Small intestine (tissue), 16 donors: ENCODE measurements at places on chromosomes 1 and 21. TPM values are rescaled to one million over a fixed set of nuclear protein-coding genes. Genes with fewer than 3 reads are reported as not detected.

DPM3 gene
- 261 TPM for polyA plus RNA-seq

CELA2B gene
- not detected for polyA plus RNA-seq

INSRR gene
- polyA plus RNA-seq = 0.01 TPM

TMEM200B gene
- not detected for polyA plus RNA-seq

BACE2 gene
- 14.1 TPM for polyA plus RNA-seq

DYNLT5 gene
- 0.39 TPM for polyA plus RNA-seq

KRTAP13-1 gene
- polyA plus RNA-seq = not detected

COL11A1 gene
- polyA plus RNA-seq = 0.03 TPM

FAM151A gene
- 1.8 TPM for polyA plus RNA-seq

CLDN17 gene
- not detected for polyA plus RNA-seq

AMY2B gene
- polyA plus RNA-seq = 28.8 TPM

GGPS1 gene
- polyA plus RNA-seq = 22.1 TPM

SPRR2A gene
- 2.0 TPM for polyA plus RNA-seq

B3GALT5 gene
- polyA plus RNA-seq = 18.3 TPM

RAB3GAP2 gene
- 3.5 TPM for polyA plus RNA-seq

ARV1 gene
- polyA plus RNA-seq = 15.7 TPM

PCBP3 gene
- polyA plus RNA-seq = 8.2 TPM

DNA sequence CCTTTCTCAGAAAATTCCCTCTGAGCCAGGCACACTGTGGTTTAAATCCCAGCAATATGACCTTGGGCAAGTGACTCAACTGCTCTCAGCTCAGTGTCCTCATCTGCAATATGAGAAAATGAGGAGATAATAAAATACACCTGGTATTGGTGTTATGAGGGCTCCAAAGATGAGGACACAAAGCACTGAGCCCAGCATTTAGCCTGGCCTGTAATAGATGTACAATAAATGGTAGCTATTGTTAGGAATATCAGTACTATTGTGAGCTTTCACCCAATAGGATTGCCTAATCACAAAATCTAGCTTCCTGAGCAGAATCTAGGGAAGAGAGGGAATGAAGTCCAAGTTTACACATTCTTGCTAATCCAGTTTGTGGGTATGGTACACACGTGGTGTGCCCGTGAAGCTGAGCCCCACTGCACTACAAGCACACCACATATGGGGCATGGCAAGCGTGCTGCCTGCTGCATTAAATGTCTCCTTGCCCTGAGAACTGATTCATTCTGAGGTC lies 24.3 kb upstream of the SLC30A1 start:
- DNase-seq = peak; percentile 90

DNA sequence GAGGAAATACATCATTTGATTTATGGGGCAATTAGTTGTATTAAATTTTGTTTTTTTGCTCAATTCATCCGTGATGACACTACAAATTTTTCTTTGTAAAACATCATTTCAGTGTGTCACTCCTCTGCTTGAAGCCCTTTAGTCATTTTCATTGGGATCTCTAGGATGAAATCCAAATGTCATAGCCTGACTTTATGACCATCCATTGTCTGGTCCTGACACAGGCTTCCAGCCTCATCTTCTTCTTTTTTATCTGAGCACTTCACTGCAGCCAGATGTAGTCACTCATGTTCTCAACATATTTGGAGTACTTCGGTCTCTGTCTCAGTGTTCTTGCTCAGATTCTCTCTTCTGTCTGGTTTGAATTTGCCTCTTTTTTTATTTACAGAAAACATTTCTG lies 173.1 kb downstream of the HMCN1 start:
- no peak for DNase-seq

DNA sequence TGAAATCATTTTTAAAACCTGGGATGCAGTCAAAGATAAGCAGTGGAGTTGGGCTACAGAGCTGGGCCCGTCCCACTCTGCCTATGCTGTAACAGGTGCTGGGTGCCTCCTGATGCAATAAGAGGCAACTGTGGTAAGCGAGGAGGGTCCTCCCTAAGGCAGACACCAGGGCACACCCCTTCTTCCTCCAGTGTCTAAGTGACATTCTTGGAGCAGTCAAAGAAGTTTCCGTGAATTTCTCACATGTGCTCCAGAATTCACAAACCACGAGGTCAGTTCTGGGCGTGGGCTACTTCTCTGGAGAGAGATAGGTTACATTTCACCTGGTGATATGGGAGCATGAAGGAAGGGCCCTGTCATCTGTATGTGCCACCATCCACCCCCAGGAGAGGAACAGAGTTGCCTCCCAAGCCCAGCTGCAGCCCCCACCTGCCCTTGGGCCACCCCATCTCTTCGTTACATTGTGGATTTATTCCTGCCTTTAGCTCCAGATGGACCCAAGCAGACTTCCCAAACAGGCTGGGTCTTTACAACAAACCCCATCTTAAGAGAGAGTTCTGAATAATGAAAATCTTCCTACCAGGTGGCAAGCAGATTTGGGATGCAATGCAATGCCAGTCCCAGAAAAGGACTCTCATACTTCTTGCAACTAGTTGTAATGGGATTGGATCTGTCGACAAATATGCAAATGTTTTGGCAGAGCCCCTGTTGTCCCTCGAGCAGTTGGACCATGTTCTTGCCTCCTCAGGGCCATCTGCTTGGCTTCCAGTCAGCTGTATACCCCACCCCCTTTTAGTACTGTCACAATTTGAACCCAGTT lies 82.5 kb upstream of the CNTN2 start:
- no peak for DNase-seq

- peak; percentile 42 for DNase-seq
These were observed 1.2 kb downstream of the RUNX3 start for GRCh38 chr1:24928689-24929397.

GRCh38 chr1:21234779-21235178 lies 55.5 kb downstream of the ECE1 start:
- no peak for DNase-seq

DNA sequence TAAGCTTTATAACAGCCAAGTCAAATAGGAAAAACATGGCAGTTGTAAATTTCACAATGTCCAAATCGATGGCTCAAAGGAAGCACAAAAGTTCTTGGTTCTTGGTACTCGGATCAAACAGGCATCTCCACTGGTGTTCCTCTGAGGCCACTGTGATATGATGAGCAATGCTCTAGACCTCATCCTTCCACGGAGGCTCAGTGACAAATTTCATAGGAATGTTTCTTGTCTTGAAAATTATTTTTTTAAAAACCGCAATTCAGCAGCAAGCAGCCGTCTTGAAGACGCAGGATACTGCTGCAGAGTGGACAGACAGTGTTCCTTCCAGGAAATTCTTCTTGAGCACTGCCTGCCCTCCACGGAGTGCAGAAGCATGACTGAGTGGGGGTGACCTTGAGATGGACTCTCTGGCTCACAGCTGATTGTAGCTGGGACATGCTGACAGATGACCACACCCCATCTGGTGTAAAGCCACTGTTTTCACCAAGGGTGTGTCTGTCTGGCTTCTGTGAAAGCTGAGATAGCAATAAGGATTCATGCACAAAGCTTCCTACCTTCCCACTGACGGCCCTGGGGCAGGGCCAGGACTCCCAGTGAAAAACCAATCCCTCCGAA lies 61.9 kb downstream of the TIAM1 start:
- peak; percentile 37 for DNase-seq

- no peak for DNase-seq
These were observed 122.2 kb upstream of the TMEM51 start for GRCh38 chr1:15031251-15031933.

GRCh38 chr21:28156590-28156989 lies 836.1 kb downstream of the LTN1 start:
- DNase-seq = no peak

DNA sequence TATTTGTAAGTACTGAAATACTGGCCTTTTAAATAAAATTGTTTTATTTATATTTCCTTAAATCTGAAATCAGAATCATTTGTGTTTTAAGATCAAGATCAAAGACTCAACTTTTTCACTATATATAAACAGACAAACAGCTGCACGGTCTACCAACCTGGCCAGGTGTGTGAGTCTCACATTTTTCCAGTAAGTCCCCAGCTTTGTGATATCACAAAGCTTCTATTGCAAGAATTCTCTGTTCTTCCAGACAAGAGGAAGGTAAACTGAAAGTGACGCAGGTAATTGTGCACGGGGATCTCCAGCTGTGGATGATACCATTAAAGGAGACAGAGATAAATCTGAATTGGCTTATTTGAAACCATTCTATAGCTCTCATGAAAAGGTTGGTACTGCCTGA lies 41.2 kb upstream of the CYP2J2 start:
- no peak for DNase-seq

GRCh38 chr1:208965351-208965750 lies 618.2 kb upstream of the CAMK1G start:
- DNase-seq = no peak

GRCh38 chr1:231919239-231919885 lies 292.8 kb downstream of the DISC1 start:
- no peak for DNase-seq

DNA sequence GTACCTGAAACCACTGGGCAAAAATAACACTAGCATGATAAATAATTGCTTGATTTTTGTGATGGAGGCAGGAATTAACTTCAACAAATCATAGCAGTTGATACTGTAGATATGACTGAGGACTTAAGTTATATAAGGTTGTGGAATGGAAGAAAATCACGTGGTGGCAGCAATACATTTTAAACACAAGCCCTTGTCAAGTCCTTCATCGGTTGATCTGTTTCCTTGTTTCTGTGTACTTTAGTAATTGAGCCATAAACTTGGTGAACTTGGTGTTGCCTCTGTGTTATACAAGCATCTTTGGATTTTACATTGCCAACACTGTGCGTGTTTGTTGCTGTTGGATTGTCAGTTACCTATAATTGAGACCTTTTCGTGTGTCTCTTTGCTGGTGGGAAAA lies 114.4 kb downstream of the CAMTA1 start:
- peak; percentile 60 for DNase-seq

DNA sequence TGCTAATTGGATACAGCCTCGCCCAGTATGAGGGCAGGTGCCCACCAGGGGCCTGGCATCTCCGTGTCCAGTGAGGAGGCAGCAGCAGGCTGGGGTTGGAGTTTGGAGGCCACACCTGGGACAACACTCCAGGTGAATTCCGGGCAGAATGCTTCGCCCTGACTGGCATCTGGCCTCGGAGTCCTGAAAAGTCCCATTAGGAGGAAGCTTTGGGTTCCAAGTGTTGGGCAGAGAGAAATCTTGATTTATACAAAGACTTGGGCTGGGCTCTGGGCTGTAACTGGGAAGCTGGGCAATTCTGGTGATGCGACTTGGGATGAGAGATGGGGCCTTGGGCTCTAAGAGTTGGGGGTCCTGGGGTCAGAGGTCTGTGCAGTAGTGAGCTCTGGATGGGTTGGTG lies 48.1 kb upstream of the CSF3R start:
- no peak for DNase-seq

- no peak for DNase-seq
These were observed 13.4 kb upstream of the TTC22 start for GRCh38 chr1:54814571-54814970.

DNA sequence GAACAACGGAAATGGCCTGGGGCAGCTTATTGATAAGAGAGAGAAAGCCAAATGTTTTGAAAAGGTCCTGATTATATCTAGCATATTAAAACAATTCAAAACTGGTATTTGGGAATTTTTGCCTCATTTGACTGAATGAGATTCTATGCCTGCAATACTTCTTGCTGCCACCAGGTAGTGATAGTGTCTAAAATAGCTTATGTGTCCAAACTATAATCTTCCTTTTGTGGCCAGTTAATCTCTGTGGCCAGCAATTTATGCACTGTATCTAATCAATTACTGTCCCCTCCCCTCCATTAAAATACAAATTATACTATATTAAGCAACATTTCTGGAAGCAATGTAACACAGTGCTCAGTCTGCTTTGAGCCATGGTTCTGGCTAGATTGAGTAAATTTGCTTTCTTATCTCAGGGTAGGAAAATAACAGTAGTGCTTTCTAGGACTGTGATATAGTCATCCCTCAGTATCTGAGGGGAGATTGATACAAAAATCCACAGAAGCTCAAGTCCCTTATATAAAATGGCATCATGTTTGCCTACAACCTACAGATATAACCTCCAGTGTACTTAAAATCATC lies 91.8 kb downstream of the FOXD2 start:
- peak; percentile 29 for DNase-seq

- no peak for DNase-seq
These were observed 151.3 kb downstream of the ADGRL4 start for GRCh38 chr1:78855258-78855657.

GRCh38 chr1:211557894-211558625 lies 20.9 kb downstream of the SLC30A1 start:
- no peak for DNase-seq

- DNase-seq = no peak
These were observed 32.3 kb downstream of the PTPRC start for GRCh38 chr1:198671136-198671535.

DNA sequence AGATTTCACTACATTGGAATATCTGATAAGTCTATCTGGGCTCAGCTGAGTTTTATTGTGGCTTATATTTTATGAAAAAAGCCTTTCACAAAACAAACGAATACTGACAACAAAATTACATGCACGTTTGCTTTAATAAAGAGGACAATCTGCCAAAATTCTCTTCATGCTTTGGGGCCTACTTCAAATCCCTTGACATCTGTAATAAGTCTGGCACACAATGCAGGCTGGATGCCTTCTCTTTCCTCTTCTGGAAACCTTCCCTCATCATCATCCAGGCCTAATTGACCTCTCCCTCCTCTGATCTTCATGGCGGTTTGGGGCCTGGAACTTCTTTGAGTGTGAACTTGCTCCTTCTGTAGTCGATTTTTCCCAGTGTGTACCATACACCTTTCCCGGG lies 70.3 kb downstream of the MAP10 start:
- DNase-seq = no peak

GRCh38 chr1:44418022-44418673 lies 13.1 kb downstream of the RNF220 start:
- no peak for DNase-seq

- no peak for DNase-seq
These were observed 7.3 kb downstream of the RNU5D-1 start for GRCh38 chr1:44723496-44724295.

GRCh38 chr21:42140196-42140934 lies 69.2 kb downstream of the UMODL1 start:
- no peak for DNase-seq

DNA sequence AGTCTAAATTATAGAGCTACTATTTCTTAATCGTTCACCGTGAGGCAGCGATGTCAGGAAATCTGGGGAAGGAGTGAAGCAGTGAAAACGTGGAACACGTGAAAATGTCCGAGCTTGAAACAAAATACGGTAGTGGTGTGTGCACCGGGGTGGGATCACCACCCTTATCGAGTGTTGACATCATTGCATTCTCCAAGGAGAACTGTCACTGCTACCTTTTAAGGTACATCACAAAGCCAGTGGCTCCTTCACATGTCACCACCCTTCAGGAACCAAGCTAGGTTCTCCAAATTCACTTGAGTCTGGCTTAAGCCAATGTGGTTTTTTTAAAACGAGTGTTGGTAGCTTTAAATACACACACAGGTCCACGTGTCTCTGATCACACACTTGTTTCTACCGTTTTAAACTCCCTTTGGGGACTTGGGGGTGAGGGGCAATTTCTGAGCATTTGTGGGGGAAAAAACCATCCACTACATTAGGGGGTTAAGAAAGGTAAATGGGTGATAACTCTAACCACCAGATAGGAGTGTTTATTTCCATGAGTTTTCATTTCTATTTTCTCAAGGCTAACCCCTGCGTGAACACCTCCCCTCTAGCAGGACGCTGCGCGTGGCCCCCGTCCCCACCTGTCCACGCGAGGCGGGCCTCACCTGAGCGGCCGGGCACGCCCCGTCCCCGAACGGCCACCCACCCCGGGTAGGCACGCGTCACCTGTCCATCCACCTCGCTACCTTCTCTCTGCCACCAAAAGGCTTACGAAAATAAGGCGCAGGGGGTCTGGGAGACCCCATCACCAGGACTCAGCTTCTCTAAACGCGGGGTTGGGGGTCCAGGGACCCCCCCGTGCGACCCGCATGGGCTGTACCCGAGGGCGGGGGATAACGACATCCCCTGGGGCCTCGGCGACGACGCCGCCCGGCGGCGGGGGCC lies 978 bp downstream of the PRDM15 start:
- peak; percentile 22 for DNase-seq

- no peak for DNase-seq
These were observed 2.8 kb downstream of the DNTTIP2 start for GRCh38 chr1:93876244-93876643.
